ENCODE measurements at places on chromosomes 16 and 17.

DNA sequence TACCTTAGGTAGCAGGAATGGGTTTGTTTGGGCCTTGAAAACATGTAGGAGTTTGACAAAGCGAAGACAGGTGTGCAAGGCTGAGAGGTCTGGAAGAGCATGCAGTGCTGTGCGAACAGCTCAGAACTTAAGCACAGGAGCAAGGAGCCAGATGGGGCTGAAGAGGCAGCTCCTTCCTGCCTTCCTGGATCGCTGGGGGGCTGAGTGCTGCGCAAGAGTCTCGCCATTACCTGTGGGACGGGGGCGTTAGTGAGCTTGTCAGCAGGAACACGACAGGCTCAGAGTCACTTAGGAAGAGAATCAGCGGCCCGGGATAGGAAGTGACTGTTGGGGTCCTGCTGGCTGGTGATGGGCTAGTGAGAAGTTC, 464 bp upstream of the MRM1 start:
- DNase-seq = peak; percentile 5

DNA sequence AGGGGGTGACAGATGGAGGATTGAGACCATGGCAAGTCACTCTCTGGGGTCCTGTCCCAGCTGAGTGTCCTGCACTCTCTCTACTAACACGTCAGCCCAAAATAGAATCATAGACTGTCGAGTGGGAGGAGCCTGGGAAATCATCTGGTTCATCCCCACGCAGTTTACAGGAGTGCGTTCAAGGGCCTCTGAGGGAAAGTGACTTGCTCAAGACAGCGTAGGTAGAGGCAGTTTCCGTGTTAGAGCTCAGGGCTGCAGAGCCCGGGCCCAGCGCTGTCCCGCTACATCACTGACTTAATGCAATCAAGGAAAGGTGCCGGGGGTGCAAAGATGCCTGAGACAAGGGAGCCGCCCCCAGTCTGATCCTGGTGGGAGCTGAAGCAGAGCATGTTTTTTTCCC, 10.3 kb downstream of the GSG1L2 start:
- DNase-seq = no peak

GRCh38 chr17:55413825-55414489, 7.7 kb downstream of the MMD start:
- DNase-seq = no peak

- DNase-seq = no peak
These were observed 6.1 kb upstream of the PRSS8 start for GRCh38 chr16:31141489-31142108.

GRCh38 chr17:42797067-42798007, 1.2 kb downstream of the COA3 start:
- DNase-seq = no peak
